ENCODE measurements at places on chromosomes 7 and 10.
A peak's percentile ranks its signal among the peaks of the same experiment; 100 is the strongest.

- no peak for DNase-seq
Observed at GRCh38 chr7:108360058-108360800, 96.0 kb downstream of the NRCAM start.

DNA sequence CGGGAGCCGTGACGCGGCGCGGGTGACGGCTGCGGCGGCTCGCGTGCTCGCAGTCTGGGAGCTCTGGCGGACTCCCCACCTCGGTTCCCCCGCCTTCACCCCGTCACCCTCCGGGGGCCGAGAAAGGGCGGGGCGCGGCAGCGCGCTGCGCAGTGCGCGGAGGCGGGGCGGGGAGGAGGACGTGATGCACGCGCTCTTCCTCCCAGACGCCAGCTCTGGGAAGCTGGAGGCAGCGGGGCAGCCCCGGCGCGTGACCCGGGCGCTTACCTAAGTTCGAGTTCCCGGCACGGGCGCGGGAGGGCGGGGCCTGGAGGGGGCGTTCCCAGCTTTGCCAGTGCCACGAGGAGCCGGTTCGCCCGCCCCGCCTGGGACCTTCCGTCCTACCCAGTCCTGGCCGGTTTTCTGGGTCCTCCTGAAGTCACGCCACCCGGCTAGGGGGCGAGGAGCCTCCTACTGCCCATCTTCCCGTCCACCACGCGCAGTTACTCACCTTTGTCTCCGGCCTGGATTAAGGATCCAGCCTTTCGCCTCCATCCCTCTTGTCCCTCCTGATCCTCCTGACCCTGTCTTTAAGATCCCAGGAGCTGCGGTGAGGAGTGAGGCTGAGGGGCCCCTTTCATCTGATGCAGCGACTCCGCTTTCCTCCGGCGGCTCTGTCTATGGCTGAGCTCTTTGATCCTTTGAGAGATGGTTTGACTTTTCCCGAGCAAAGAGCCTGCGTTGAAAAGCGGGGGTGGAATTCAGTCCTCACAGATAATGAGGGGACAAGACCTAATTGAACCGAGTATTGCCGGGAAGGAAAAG lies 470 bp upstream of the NAMPT start:
- peak; percentile 98 for DNase-seq

DNA sequence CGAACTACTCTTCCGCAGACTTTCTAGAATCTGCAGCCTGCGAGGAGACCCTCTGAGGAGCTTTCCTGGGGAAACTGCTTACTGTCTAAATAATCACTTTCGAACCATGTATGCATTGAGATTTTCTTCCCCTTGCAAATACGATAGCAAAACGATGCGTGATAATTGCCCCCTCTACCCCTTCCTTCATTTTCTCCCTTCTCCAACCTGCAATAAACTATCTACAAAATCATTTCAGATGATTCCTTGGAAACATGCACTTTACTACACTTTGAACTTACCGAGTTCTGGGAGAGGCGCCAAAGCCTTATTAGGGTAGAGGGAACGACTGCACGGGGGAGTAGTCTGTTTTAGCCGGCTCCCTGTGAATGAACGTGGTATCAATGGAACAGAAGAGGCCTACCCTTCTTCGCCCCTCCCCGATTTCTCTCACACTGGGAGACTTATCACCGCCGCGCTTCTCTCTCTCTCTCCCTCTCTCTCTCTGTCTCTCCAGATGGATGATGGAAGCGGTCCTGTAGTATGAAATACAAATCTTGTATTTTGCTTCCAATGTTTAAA lies at the start of gene FGFBP3:
Gene FGFBP3, minus strand, starts transcription at position 370 of the 561 bp plus-strand sequence. CDS start 517 bp downstream, outside the sequence.
- no peak for DNase-seq

- no peak for DNase-seq
Observed at GRCh38 chr10:8543361-8544056, 489.0 kb downstream of the GATA3 start.

GRCh38 chr7:37247861-37248260 lies 200.8 kb downstream of the ELMO1 start:
- no peak for DNase-seq

GRCh38 chr7:116588641-116589594 lies 64.1 kb downstream of the CAV1 start:
- DNase-seq = peak; percentile 76

GRCh38 chr10:130040351-130040750 lies 70.3 kb downstream of the C10orf143 start:
- DNase-seq = peak; percentile 66

All from left lung (tissue), 14 donors.